Gastroesophageal sphincter (tissue), 4 donors: ENCODE measurements at places on chromosomes 1 and 21.
A peak's percentile ranks its signal among the peaks of the same experiment; 100 is the strongest.

- H3K36me3 ChIP-seq = no peaks in the 10 kb centered on the region
- H3K4me1 ChIP-seq = peaks cover 13% of the 10 kb centered on the region
- H3K4me3 ChIP-seq = no peak overlapping the region
Observed at GRCh38 chr1:23453455-23454000, 29.0 kb upstream of the TCEA3 start.

GRCh38 chr1:47809301-47810084, 187.7 kb downstream of the TRABD2B start:
- no peaks in the 10 kb centered on the region for H3K36me3 ChIP-seq
- peak; percentile 31 for ATAC-seq

DNA sequence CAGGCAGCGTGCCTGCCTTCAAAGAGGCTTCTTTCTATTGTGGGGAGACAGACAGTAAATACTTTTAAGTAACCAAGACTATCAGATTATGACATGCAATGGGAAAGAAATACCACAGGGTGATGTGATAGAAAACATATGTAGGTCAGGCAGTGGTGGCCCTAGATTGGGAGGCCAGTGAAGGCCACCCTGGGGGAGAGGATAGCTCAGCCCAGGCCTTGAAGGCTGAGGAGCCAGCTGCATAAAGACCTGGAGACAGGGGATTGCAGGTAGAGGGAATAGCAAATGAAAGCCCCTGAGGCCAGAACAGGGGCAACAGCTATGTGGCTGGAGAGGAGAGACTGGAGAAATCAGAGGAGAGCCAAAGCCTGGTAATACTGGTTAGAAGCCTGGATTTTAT, 4.0 kb downstream of the SOX13 start:
- no peak overlapping the region for H3K4me3 ChIP-seq
- H3K36me3 ChIP-seq = no peaks in the 10 kb centered on the region

- no peak overlapping the region for H3K4me3 ChIP-seq
- H3K27me3 ChIP-seq = no peaks in the 10 kb centered on the region
- peak overlapping the region; percentile 75 for H3K27ac ChIP-seq
- no peaks in the 10 kb centered on the region for H3K4me1 ChIP-seq
- no peak for ATAC-seq
Observed at GRCh38 chr1:115781851-115782250, 13.3 kb upstream of the CASQ2 start.

DNA sequence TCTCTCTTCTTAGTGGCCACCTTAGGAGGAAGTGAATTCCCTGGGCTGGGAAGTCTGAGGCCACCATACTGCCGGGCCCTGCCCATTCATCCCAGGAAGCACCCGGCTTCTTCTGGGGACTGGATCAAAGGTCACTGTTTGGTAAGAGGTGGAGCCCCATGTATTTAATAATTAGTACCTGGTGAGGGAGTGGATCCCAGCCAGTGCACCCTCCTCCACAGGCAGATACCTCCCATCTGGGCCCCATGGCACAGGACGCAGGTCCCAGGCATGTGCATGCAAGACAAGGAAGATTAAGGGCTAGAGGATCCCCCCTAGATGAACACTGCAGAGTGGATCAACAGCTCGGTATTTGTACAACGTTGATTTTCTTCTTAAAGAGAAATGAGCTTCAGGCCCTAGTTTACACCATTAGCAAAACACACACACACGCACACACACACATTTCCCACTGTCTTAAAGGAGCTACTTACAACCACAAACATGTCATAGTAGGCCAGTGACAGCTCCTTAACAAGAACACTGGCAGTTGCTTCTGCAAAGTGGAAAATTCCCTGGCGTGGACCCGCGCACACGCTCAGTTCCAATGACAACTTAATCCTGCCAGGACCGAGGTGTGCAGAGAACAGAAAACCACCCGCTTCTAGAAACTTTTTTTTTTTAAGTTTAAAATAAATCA, 90.7 kb downstream of the MRPL37 start:
- H3K4me3 ChIP-seq = no peak overlapping the region
- H3K27ac ChIP-seq = peak overlapping the region; percentile 89
- peaks cover 98% of the 10 kb centered on the region for H3K4me1 ChIP-seq
- ATAC-seq = peak; percentile 54

DNA sequence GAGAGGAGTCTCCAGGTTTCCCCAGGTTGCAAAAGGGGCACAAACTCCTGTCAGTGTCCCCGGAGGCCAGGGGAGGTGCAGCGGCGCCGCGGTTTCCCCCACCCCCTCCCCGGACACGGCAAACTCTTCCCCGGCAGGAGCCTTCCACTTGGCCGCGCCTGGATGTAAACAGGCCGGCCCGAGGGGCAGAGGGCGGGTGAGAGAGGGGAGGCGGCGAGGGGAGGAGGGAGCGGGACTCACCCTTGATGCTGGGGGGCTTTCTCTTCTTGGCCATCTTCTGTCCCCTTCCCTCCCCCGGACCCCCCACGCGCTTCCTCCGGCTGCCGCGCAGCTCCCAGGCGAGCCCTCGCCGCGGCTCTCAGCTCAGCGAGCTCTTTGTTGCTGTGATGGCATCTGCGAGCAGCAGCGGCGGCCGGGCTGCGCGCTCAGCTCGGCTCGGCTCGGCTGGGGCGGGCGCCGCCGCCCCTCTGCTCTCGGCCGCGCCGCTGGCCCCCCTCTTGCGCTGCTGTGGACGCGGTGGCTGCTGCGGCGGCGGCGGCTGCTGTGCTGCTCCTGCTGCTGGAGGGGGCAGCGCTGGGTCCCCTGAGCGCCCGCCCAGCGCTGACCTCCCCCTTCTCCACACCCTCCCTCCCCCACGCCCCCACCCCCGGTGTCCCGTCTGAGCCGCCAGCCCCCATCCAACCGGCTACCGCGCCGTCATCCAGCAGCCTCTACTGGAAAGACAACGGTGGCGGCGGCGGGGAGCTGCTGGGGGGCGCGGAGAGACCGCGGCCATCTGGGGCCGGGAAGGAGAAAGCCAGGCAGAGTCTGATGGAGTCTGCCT, 4.9 kb upstream of the SLC44A5 start:
- H3K4me3 ChIP-seq = peak overlapping the region; percentile 51
- H3K4me1 ChIP-seq = peaks cover 18% of the 10 kb centered on the region
- peaks cover 56% of the 10 kb centered on the region for H3K27me3 ChIP-seq

DNA sequence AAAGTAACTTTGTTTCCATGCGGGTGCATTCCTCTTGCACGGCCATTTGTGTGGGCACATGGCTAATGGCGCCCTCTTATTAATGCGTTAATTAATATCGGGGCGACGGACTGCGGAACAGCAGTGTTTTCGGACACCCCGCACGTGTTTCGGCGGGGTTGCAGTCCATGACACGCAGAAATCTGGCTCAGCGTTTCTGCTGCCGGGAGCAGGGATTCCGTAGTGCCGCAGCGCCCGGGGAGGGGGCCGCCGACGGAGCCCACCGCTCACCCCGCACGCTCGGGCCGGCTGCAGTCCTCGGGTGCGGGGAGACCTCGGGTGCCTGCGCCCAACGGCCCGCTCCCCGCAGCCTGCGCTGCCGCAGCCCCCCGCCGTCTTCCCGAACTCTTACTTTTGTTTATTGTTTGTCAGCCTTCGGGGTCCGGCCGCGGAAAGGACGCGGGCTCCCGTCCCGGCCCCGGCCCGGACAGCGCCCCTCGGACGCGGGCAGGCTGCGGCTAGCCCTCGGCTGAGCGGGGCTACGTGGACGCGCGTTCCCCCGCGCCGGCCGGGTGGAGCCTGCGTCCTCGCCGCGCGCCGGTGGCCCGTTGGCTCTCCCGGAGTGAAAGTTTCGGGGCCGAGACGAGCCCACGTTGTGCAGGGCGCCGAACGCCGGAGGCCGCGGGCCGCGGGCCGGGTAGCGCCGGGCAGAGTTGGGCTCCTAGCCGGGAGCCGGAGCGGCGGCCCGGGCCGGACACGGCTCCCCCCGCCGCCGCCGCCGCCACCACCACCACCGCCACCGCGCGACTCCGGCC, 849 bp downstream of the NFIA start:
- no peaks in the 10 kb centered on the region for H3K36me3 ChIP-seq
- peak overlapping the region; percentile 99 for H3K4me3 ChIP-seq
- peaks cover 27% of the 10 kb centered on the region for H3K4me1 ChIP-seq
- H3K27ac ChIP-seq = peak overlapping the region; percentile 97
- no peaks in the 10 kb centered on the region for H3K27me3 ChIP-seq
